ENCODE measurements at places on chromosomes 3 and 15.
A peak's percentile ranks its signal among the peaks of the same experiment; 100 is the strongest.

DNA sequence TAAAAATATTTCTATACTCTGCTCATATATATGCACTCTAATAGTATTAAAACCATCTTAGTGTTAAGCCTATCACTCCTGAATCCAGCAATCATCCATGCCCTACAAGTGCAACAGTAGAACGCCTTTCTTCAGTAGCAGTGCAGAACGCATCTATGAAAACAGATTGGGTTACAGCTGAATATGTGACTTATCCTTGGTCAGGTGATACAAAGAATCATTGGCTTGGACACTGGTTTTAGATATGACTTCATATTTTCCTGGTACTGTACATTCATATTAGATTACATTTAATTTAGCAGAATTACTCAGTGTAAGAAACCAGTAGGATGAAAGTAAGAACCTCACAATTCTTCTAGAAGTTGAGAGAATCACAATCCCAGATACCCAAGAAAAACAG lies 43.3 kb downstream of the ZNF106 start:
- no peak overlapping the region for H3K4me3 ChIP-seq
- no peaks in the 10 kb centered on the region for H3K4me1 ChIP-seq
- peaks cover 83% of the 10 kb centered on the region for H3K36me3 ChIP-seq
- no peak for DNase-seq
- H3K27ac ChIP-seq: peak overlapping the region; percentile 12

- no peak overlapping the region for H3K27ac ChIP-seq
- H3K4me1 ChIP-seq: no peaks in the 10 kb centered on the region
- H3K27me3 ChIP-seq: no peaks in the 10 kb centered on the region
- H3K4me3 ChIP-seq: no peak overlapping the region
- no peak for DNase-seq
Observed at GRCh38 chr3:52399593-52399992, 45.3 kb downstream of the SEMA3G start.

- H3K4me1 ChIP-seq: peaks cover 5% of the 10 kb centered on the region
- H3K36me3 ChIP-seq: no peaks in the 10 kb centered on the region
- H3K27ac ChIP-seq: no peak overlapping the region
- peak overlapping the region; percentile 53 for H3K4me3 ChIP-seq
Observed at GRCh38 chr3:181265750-181266333, 276.3 kb upstream of the DNAJC19 start.

DNA sequence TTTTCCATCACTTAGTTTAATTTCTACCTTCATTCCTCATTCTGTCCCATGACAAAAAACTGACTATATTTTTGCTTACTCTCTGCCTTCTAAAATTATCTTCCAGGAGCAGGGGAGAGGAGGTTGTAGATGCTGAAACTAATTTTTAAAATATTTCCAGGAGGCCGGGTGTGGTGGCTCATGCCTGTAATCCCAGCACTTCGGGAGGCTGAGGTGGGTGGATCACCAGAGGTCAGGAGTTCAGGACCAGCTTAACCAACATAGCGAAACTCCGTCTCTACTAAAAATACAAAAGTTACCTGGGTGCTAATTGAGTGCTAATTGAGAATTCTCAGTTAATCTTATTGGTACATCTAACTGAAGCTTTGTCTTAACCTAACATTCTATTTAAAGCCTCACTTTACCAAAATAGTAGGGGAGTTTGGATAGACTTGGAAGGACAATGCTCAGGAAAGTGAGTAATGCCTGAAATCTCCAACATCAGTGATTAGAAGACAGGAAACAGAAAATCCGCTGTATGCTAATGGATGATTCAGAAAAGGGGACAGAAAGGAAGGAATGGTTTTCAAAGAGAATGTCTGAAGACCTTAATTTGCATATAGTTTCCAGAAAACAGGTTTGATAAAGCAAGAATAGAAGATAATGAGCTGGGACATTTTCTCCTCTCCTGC lies 336.1 kb downstream of the GBE1 start:
- no peak for DNase-seq
- no peak overlapping the region for H3K27ac ChIP-seq
- no peaks in the 10 kb centered on the region for H3K36me3 ChIP-seq
- no peaks in the 10 kb centered on the region for H3K4me1 ChIP-seq
- H3K27me3 ChIP-seq: no peaks in the 10 kb centered on the region

- peaks cover 23% of the 10 kb centered on the region for H3K4me1 ChIP-seq
- H3K27ac ChIP-seq: no peak overlapping the region
- H3K27me3 ChIP-seq: peaks cover 4% of the 10 kb centered on the region
- no peaks in the 10 kb centered on the region for H3K36me3 ChIP-seq
- no peak overlapping the region for H3K4me3 ChIP-seq
Observed at GRCh38 chr3:13194285-13195209, 121.3 kb upstream of the IQSEC1 start.

DNA sequence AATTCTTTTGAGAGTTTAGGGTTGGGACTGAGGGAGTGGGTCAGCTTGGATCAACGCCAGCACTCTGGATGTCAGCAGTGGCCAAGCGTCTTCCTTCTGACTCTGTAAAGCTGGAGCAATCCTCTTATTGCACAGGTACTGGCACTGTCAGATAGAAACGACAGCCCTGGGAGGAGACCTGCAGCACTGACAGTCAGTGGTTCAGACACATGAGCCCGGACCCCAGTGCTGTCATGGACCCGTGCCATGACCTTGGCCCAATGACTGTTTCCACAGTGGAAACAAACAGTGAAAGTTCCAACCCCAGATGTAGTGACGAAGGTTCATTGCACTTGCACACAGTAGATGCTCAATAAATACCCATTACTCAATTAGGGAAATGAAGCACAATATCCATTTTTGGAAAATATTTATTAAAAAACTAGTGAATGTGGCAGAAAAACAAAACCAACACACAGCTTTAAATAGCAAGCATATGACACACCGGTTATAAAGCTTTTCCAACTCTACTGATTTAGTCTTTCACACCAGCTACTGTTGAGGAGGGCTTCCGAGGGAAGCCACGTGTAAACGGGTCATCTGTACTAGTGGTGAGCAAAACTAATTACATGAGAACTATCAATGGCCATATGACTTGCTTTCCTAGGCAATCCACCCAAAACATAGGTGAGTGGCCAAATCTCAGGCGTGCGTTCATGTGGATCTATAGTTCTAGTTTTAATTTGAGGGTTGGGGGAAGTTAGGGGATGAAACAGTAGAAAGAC lies 22.1 kb downstream of the SIAH2 start:
- DNase-seq: peak; percentile 51
- peaks cover 99% of the 10 kb centered on the region for H3K4me1 ChIP-seq
- H3K27me3 ChIP-seq: no peaks in the 10 kb centered on the region
- peaks cover 81% of the 10 kb centered on the region for H3K36me3 ChIP-seq
- H3K27ac ChIP-seq: peak overlapping the region; percentile 99

GRCh38 chr3:192880313-192880712 lies 37.3 kb downstream of the MB21D2 start:
- H3K36me3 ChIP-seq: no peaks in the 10 kb centered on the region
- H3K4me3 ChIP-seq: no peak overlapping the region
- H3K27ac ChIP-seq: no peak overlapping the region

DNA sequence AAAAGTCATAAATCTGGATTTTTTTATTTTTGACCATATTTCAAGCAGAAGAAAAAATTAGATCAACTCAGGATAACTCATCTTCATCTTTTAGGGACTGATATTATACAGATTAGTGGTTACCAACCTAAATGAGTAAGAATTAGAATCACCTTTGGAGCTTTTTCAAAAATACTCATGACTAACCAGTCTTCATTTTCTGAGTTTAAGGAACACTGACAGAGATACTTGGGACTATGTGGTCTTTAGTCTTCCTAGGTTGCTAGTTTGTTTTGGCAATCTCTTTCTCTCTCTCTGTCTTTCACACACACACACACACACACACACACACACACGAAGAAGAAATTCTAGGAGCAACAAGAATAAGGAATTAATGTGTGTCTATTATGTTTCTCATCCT lies 50.1 kb downstream of the TMOD3 start:
- no peaks in the 10 kb centered on the region for H3K27me3 ChIP-seq
- peaks cover 58% of the 10 kb centered on the region for H3K36me3 ChIP-seq
- peaks cover 33% of the 10 kb centered on the region for H3K4me1 ChIP-seq
- peak overlapping the region; percentile 29 for H3K27ac ChIP-seq
- no peak overlapping the region for H3K4me3 ChIP-seq

GRCh38 chr15:39598958-39599845 lies 18.3 kb downstream of the THBS1 start:
- no peak for DNase-seq
- no peaks in the 10 kb centered on the region for H3K36me3 ChIP-seq
- no peaks in the 10 kb centered on the region for H3K27me3 ChIP-seq
- no peak overlapping the region for H3K27ac ChIP-seq

- H3K27ac ChIP-seq: no peak overlapping the region
- H3K36me3 ChIP-seq: no peaks in the 10 kb centered on the region
- H3K4me3 ChIP-seq: no peak overlapping the region
Observed at GRCh38 chr3:30768703-30769550, 125.5 kb downstream of the GADL1 start.

DNA sequence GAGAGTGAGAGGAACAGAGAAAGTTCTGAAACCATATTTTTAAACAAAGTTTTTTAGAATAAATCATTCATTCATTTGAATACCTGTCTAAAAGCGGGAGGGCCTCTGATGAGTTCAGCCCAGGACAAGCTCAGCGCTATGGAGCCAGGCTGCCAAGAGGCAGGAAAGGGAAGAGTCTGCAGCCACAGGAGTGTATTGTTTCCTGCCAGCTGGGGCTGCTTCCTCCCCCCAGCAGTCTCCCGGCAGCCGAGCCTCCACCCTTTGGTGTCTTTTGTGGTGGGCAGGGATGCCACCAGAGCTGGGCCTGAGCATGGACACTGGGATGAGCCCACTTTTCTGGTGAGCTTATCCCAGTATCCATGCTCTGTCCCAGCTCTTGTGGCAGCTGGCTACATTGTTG lies 199.5 kb upstream of the TPRG1 start:
- H3K27ac ChIP-seq: no peak overlapping the region
- no peaks in the 10 kb centered on the region for H3K36me3 ChIP-seq
- H3K4me3 ChIP-seq: no peak overlapping the region
- peaks cover 32% of the 10 kb centered on the region for H3K27me3 ChIP-seq

DNA sequence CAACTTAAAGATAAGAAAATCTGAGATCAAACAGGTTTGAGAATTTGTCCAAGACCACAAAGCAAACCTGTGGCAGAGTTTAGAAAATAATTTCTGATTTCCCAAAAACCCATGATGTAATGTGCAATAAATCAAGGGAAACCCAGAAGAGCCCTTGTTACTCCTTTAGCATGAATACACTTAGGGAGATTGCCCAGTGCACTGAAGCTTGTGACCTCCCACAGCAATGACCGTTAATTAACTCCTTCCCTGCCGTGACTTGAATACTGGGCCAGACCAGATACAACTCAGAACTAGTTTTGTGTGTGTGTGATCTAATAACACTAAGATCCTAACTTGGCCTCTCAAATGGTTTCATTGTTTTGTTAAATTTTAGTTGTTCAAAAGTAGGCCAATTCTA lies 2.5 kb downstream of the PRKAR2A start:
- no peak for DNase-seq
- no peaks in the 10 kb centered on the region for H3K27me3 ChIP-seq
- H3K36me3 ChIP-seq: peaks cover 16% of the 10 kb centered on the region
- peak overlapping the region; percentile 87 for H3K4me3 ChIP-seq
- H3K4me1 ChIP-seq: peaks cover 29% of the 10 kb centered on the region

DNA sequence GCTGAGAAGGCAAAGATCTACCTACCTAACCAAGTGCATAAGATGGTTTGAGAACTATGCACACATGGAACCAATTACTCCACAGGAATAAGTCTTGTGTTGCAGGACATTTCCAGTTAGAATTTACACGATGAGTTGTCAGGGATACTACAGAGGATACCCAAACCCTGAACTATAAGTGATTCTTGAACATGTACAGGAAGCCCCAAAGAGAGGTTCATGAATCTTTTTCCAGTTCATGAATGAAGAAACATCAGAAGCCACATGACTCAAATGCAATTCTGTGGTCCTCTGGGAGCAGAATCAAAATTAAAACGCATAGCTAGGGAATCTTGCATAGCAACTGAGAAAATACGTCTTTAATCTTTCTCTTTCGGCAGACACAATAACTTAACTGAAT lies 114.1 kb upstream of the LMCD1 start:
- peaks cover 2% of the 10 kb centered on the region for H3K4me1 ChIP-seq
- no peak overlapping the region for H3K4me3 ChIP-seq
- no peak overlapping the region for H3K27ac ChIP-seq

GRCh38 chr3:94101860-94102259 lies 39.0 kb downstream of the NSUN3 start:
- H3K27ac ChIP-seq: no peak overlapping the region
- no peaks in the 10 kb centered on the region for H3K27me3 ChIP-seq
- H3K4me3 ChIP-seq: no peak overlapping the region
- DNase-seq: no peak
- peaks cover 4% of the 10 kb centered on the region for H3K4me1 ChIP-seq
- peaks cover 71% of the 10 kb centered on the region for H3K36me3 ChIP-seq

- H3K36me3 ChIP-seq: no peaks in the 10 kb centered on the region
- H3K27ac ChIP-seq: no peak within 1 kb of the TSS
- peaks cover 6% of the 10 kb centered on the region for H3K4me1 ChIP-seq
- peaks cover 67% of the 10 kb centered on the region for H3K27me3 ChIP-seq
- DNase-seq: peak; percentile 32
Observed at GRCh38 chr3:139935016-139935865, at the start of gene CLSTN2. Gene CLSTN2 (plus strand): TSS chr3:139935185.

DNA sequence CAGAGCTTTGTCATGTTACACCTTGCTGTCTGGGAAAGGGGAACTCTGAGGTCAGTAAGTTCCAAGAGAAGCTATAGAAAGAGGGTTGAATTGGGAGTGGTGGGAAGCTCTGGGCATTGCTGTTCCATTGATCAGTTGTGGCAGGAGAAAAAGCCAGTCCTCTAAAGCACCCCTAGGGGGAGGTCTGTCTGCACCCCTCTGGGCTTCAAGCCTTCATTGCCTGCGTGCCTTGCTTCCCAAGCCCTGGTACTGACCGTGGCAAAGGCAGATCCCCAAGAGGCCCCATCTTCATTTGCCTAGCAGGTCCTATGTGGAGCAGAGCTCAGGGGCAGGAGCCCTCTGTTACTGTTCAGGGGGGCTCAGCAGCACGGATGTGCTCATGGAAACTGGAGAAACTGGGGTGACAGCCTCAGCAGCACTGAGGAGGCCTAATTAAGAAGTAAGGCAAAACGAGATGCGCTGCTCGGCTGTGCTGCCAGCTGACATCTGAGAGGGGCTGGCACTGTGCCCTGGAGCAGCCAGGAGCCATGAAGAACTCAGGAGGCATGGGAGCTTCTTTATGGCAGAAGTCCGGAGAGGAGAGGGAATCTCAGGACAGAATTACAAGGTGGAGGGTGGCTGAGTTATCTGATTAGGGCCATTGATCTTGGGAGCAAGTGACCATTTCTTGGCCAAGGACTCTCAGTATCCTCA lies 270.9 kb downstream of the RPLP1 start:
- peaks cover 7% of the 10 kb centered on the region for H3K27me3 ChIP-seq
- H3K36me3 ChIP-seq: no peaks in the 10 kb centered on the region
- no peak overlapping the region for H3K4me3 ChIP-seq
- H3K4me1 ChIP-seq: peaks cover 80% of the 10 kb centered on the region

GRCh38 chr3:113252553-113252952 lies 41.2 kb downstream of the BOC start:
- H3K4me3 ChIP-seq: no peak overlapping the region
- H3K4me1 ChIP-seq: peaks cover 3% of the 10 kb centered on the region

DNA sequence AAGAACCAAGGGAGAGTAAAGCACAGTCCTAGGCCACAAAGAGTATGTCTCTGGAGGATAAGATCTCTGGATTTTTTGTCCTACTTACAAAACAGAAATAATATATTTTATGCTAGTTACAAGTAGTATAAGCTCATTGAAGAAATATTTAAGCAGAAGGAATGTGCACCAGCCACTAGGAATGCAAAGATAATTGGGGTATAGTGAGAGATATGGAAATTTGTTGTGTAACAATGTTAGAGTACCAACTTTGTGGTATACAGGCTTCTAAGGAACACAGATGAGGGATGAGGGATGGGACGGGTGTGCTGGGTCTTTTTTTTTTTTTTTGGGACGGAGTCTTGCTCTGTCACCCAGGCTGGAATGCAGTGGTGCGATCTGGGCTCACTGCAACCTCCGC lies 26.5 kb downstream of the AKAP13 start:
- peaks cover 91% of the 10 kb centered on the region for H3K4me1 ChIP-seq
- DNase-seq: no peak
- peaks cover 13% of the 10 kb centered on the region for H3K36me3 ChIP-seq
- H3K27me3 ChIP-seq: no peaks in the 10 kb centered on the region
